SK-N-MC (cell line): ENCODE measurements at places on chromosomes 6 and 20.

- no peak for DNase-seq
Measured at GRCh38 chr6:69069881-69070280, 434.8 kb downstream of the ADGRB3 start.

GRCh38 chr20:52518735-52519134 is 327.2 kb upstream of the ZFP64 start:
- no peak for DNase-seq

DNA sequence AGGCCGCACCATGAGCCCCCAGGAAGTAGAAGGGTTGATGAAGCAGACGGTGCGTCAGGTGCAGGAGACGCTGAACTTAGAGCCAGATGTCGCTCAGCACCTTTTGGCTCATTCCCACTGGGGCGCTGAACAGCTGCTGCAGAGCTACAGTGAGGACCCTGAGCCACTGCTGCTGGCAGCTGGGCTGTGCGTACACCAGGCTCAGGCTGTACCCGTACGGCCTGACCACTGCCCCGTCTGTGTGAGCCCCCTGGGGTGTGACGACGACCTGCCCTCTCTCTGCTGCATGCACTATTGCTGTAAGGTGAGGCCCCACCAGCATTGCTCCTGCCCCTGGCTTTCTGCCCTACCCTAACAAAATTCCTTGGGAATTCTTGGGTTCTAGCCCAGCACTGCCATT is 13.1 kb downstream of the DNPH1 start:
- no peak for DNase-seq

DNA sequence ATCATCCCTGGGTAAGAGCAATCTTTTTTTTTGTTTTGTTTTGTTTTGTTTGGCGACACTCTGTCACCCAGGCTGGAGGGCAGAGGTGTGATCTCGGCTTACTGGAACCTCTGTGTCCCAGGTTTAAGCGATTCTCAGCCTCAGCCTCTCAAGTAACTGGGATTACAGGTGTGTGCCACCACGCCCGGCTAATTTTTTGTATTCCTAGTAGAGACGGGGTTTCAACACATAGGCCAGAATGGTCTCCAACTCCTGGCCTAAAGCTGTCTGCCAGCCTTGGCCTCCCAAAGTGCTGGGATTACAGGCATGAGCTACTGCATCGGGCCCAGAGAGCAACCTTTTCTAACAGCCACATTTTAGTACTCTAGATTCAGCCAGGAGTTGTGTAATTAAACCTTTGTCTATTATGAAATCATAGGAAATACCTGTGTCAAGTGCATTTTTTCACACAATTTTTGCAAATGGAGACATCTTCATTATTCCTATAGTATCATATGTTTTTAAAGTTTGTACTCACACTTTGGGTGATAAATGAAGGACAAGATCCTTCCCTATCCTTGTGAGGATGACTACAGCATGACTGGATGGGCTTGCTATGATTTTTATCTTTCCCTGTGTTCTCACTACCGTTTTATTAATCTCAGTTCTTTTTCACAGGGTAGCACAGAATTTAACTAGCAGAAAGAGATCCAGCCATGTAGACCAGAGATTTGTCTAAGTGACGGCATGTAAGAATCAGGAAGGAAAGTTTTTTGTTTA is 82.6 kb downstream of the OR2B2 start:
- DNase-seq: no peak

DNA sequence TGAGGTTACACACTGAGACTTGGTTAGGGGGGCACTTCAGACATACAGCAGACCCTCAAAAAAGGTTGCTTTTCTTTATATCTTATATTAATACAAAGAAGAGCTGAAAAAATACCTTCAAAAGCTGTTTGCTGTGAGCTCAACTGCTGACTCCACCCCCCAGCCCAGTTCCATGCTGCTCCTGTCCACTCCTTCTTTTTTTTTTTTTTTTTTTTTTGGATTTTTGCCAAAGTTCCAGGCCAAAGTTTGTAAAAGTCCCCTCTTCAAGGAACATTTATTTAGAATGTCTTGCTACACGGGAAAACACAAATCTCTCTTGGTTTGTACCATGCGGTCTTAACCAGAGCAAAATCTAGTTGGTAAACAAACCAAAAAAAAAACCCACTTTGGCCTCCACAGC is 85.3 kb upstream of the AKAP12 start:
- DNase-seq: no peak
